T-cell (primary cell): ENCODE measurements at places on chromosomes 16 and 17.
A peak's percentile ranks its signal among the peaks of the same experiment; 100 is the strongest.

- DNase-seq: peak; percentile 45
These were observed 89.0 kb upstream of the DNAH17 start for GRCh38 chr17:78665952-78666920.

DNA sequence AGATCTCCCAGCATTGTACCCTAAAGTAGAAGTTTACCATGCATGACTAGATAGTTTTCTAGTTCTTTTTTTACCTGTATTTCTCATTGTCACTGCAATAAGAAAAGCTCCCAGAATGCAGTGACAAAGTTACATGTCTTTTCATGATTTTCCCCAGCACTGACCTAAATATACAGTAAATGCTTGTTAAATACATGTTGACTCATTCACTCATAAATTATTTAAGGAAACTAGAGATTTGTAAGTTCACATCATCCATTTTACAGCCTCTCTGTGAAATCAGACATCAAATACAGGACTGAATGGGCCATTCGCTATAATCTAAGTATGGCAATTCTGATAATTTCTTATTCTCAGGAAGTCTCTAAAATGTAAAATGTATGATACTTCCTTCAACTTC is 258.9 kb upstream of the AXIN2 start:
- DNase-seq: no peak

DNA sequence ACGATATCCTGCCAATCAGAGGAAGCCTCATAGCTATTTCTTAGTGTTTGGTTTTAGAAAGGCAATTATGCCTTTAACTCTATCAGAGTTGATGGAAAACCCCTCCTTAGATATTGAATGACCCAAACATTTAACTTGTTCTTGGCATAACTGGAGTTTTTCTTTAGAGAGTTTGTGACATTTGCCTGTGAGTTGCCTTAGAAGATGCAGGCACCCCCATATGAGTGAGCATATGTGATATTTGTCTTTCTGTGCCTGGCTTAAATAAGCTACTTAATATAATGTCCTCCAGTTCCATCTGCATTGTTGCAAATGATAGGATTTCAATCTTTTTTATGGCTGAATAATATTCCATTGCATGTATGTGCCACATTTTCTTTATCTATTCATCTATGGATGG is 19.6 kb upstream of the B4GALNT2 start:
- no peak for DNase-seq

- DNase-seq: no peak
These were observed 1.3 kb downstream of the ARMC5 start for GRCh38 chr16:31460582-31461002.

DNA sequence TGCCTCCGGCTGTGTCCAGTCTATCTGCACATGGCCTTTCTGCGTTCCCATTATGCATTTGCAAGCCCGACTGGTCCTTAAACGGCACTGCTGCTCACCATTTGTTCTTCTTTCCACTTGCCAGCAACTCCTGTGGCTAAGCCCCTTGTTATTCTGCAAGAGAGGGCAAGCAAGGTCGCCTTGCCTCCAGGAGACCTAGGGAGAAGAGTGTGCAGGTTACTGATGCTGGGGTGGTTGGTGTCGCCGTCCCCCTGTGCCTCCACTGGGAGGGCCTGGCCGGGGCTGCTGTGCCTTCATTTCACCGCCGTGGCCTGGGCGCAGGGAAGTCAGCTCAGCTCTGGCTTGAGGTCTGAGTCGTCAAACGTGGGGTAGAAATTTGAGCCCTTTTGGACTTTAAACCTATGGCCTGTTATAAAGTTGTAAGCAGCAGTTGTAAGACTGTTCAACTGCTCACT is 12.7 kb downstream of the SLC6A4 start:
- DNase-seq: no peak

DNA sequence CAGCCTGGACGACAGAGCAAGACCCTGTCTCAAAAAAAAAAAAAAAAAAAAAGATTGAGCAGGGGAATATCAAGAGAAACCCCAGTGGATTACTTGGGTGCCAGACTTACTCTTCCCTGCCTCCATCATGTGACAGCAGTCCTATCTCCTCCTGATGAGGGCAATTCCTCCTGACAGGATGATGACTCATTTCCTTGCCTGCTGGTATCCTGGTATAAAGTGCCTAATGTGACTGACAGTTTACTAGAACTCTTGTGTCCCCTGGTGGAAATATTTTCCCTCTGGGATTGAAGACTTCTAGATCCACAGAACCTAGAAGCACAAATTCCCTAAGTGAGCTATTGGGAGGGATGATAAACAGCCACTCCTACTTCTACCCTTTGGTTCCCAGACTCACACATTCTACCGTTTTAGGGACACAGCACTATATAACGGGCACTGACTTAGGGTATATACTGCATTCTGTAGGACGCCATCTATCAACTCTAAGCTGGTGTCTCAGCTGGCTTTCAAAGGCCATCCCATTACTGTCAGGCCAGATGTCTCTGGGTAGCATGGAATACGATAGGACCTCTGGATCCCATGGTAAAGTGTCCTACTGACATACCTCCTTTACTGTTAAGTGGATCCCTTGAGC is 114.6 kb upstream of the MED13 start:
- no peak for DNase-seq

DNA sequence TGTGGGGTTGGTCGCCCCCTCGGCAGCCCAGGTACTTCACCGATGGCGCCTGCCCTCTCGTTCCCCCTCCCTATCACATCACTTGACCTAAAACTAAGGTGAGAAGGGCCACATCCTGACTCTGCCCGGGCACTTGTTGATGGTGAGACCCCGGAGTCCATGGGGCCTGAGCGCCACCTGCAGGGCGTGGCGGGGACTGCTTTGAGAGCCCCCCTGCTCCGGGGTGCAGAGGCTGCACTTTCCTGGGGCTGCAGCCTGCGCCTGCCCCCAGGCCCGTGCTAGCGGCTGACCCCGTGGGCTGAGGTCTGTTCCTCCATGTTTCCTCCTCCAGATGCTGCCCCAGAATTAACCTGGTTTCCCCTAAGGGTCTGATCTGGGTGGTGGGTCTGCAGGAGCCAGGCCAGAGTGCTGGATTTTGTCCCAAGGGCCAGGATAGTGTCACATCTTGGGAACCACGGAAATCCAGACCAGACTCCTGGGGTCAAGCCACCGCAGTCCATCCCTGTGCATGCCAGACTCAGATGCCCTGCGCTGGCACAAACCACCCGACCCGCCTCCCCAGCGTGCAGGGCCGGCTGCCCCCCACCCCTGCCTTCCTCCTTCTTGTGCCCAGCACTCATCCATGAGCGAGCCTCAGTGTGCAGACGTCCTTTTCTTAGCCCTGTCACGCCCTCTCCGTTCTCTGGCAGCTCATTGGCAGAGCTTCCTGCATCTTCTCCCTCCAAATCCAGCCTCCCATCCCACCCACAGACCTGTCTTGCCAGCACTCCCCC is 2.7 kb downstream of the NDUFAF8 start:
- peak; percentile 37 for DNase-seq

DNA sequence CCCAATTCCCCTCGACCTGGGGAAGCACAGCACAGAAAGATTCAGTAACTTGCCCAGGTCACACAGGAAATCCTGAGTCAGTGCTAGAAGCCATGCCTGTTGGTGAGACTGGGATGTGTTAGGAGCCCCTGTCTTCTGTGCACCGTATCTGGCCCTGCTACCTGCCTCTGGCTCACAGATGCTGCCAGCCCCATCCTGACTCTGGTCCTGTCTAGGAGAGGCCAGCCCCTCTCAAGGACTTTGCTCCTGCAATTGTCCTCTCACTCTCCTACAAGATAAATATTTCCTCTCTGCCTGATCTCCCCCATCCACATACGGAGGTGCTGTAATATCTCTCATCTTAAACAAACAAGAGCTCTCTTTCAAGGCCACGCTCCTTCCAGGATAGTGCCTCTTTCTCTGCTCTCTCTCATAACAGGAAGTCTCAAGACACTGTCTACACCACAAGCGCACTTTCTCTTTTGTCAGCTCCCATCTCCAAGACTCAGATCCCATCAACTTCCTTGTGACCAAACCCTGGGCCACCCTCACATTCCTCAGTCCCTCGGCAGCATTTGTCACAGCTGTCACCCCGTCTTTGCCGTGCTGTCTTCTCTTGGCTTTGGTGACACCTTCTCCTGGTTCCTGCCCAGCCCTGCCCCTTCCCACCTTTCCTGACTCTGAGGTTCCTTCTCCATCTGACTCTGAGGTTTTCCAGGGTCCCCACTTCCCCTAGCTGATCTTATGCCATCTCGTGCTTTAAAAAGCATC is 1.9 kb downstream of the SLC13A2 start:
- no peak for DNase-seq

GRCh38 chr16:62130101-62130500 is 93.9 kb upstream of the CDH8 start:
- no peak for DNase-seq

DNA sequence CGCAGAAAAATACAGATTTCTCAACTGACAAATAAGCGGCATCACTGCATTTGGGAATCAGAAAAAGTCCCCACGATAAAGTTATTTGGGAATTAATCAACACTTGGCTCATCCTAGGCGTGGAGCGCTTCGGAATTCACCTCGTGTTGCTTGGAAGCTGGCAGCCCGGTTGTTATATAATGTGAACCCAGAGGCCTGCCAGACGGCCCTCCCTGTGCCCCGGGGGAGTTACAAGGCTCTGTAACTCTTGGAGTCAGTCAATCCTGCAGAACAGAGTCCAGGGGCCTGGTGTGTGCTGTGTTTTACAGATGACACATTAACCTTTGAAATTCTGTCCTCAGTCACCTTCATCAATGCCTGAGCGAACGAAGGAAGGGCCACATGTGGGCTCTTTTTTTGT is 111.1 kb downstream of the PITPNC1 start:
- no peak for DNase-seq

- DNase-seq: no peak
These were observed 3.0 kb upstream of the TMEM204 start for GRCh38 chr16:1530349-1530882.

DNA sequence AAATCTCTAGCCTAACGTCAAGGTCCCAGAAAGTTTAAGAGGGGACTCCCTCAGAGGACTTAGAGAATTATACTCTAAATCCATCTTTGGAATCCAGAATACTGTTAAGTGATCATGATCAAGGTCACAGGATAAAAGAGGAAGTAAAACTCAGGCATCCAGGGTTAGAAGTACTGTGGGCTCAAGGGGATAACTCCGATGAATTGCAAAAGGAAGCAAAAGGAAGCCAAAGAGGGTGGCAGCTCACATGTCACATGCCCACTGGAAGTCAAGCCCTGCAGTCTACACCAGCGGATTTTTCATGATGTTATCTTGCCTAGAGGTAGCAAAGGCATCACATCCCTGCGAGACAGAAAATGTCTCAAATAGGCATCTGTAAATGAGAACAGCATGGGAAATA is 3.8 kb downstream of the ZNF821 start:
- no peak for DNase-seq

- DNase-seq: no peak
These were observed 54.4 kb upstream of the PABPN1L start for GRCh38 chr16:88920618-88921590.

DNA sequence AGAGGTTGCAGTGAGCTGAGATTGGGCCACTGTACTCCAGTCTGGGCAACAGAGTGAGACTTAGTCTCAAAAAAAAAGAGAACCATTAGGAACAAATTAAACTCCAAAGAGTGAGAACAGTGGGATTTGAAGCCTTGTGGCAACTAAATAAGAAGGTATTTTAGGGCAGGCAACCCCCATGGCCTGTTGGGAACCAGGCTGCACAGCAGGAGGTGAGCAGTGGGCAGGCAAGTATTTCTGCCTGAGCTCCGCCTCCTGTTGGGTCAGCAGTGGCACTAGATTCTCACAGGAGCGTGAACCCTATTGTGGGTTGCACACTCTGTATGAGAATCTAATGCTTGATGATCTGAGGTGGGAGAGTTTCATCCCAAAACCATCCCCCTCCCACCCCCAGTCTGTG is 57.6 kb upstream of the MED9 start:
- DNase-seq: no peak

GRCh38 chr17:31291820-31292219 is 5.2 kb downstream of the OMG start:
- DNase-seq: no peak

DNA sequence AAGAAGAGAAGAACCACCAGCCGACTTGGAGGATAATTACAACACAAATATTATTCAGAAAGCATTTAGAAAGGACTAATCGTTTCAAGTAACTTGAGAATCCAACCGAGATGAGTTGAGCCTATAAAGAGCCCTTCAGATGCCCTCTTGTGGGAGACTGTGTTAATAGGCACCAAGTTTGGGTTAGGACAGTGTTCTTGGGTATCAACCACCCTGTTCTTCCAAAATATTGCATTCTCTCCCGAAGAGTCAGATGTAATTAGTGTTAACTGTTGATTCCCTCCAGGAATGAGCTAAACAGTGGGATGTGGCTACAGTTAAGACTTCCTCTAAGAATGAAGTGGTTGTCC is 87.8 kb upstream of the NOL11 start:
- DNase-seq: no peak

GRCh38 chr17:57773557-57773956 is 28.5 kb upstream of the CCDC182 start:
- no peak for DNase-seq

GRCh38 chr16:28491230-28491969 is 474 bp downstream of the CLN3 start:
- DNase-seq: peak; percentile 31

- DNase-seq: no peak
These were observed 1.8 kb upstream of the HOXB8 start for GRCh38 chr17:48616717-48617470.

DNA sequence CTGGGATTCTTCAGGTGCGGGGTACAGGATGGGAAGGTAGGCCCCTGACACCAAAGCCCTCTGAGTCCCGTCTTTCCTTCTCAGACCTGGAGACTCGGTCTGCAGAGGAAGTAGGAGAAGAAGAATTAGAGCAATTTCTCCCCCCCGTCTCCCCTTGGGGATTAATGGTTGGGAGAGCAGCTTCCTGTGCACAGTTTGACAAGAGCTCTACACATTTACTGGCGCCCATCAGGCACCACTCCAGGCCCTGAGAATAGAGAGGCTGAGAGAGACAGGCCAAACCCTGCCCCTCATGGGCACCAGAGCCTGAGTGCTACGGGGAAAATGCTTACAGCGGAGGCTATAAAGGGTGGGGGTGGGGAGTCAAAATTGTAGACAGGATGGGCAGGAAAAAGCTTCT is 3.5 kb upstream of the C16orf74 start:
- DNase-seq: no peak

- peak; percentile 50 for DNase-seq
These were observed 27.8 kb upstream of the GHDC start for GRCh38 chr17:42221886-42222745.

- DNase-seq: peak; percentile 48
These were observed 33.2 kb downstream of the CYB5D2 start for GRCh38 chr17:4175921-4176807.

GRCh38 chr17:38575781-38576180 is 30.0 kb downstream of the SRCIN1 start:
- no peak for DNase-seq

- no peak for DNase-seq
These were observed 72.3 kb downstream of the SEC14L1 start for GRCh38 chr17:77212833-77213777.
